Lung (tissue), 17 donors: ENCODE measurements at places on chromosomes 2 and 18.

GRCh38 chr18:66759050-66759828 is 155.3 kb upstream of the CDH19 start:
- no peak for DNase-seq

- no peak for DNase-seq
These were observed 50.8 kb upstream of the RASGRP3 start for GRCh38 chr2:33425586-33426031.

GRCh38 chr2:239583171-239583878 is 182.5 kb upstream of the HDAC4 start:
- DNase-seq, result no peak

DNA sequence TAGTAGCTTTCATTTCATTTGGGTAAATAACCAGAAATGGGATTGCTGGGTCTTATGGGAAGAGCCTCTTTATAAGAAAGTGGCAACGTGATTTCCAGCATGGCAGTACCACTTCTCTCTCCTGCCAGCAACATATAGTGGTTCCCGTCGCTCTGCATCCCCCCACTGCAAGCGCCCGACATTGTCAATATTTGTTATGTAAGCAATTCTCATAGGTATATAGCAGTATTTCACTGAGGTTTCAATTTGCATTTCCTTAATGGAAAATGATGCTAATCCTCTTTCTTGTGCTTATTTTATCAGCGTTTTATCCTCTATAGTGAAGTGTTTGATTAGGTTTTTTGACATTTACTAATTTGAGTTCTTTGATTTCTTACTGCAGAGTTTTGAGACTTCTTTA is 36.0 kb upstream of the FAHD2A start:
- DNase-seq, result no peak

GRCh38 chr2:86218124-86218523 is 18.9 kb downstream of the MRPL35 start:
- no peak for DNase-seq

DNA sequence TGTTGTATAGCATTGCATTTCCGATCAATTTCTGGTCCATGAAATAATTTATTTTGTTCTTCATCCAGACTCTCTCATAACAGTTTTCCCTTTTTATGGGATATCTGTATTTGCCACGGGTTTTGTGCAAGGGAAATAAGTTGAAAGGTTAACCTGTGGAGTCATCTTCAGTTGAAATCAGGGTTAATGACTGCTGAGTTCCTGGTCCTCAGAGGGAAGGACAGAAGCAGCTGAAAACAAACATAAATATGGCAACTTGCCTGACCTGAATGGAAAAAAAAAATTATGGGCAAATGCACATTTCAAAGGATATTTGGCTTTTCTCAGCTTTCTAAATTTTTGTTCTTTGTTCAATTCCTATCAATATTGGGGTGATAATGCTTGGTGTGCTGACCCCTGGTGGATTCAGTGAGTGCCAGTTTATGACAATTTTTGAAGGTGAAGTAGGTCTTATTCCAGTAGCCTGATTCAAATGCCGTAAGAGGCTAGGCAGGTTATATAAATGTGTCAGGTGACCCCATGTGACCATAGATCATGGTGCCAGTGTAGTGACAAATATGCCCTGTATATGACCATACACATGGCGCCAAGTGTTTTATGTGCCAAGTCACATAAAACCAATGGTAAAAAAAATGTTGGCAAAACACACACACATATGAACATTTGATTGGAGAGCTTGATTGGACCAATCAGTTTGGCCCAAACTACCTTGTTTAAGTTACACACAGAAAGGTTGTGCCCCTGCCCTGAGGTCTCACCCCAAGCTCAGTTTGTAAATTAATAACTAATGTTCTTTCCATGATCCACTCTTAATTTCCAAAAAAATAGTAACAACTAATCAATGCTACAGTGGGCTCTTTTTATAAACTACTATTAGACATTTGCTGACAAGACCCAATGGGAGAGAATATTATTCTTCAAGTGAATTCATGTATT is 47.6 kb upstream of the FAM124B start:
- no peak for DNase-seq

- DNase-seq, result peak; percentile 17
These were observed 564 bp downstream of the MPV17 start for GRCh38 chr2:27322301-27322765.

DNA sequence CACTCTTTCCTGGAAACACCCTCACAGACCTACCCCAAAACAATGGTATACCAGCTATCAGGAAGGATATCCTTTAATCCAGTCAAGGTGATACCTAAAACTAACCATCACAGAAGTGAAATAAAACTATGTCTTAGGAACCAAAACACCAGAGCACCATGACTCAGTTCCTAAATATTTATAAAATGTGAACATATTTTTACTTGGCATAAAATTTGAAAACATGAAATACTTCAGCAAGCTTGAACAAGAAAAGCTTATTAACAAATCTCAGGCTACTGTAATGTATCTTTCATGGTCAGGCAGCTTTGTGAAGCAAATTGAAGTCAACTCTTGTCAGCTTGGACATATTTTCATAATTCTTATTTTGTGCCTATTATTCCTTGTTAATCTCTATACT is 440.8 kb upstream of the CDH20 start:
- no peak for DNase-seq

- DNase-seq, result peak; percentile 82
These were observed 55.3 kb upstream of the AFF3 start for GRCh38 chr2:100197631-100198153.

DNA sequence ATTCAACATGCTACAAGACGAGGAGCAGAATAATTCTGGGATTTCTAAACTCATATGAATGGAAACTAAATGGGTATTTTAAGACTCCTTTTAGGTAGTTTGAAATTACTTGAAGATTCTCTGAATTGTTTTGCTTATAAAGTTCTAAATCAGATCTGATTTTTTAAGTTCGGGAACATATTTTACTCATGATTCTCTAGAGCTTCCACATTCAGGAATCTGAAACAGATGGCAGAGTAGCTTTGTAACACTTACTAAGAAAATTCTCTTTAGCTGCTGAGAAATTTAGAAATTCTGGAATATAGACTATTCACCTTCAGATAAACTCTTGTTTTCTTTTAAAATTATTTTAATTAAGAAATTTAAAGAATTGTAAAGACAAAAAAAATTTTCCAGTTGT is 13.7 kb downstream of the RBBP8 start:
- DNase-seq, result no peak

GRCh38 chr2:197217541-197217940 is 93.0 kb downstream of the ANKRD44 start:
- no peak for DNase-seq

DNA sequence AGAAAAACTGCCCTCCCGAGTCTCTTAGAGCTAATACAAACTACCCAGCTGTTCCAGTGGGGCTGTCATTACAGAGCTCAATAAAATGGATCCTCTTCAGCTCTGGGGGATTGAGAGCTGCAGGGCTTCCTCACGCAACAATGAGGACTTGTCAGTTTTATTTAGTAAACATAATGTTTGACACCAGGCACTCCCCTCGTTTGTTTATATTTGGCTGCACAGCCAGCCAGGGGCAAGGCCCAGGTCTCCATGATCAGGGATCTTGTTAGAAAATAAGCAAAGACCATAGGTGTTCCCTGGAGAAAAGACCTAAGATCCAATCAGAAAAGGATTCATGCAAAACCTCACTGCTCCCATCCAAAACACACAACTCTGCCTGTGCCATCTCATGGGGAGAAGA is 158.2 kb downstream of the C1D start:
- DNase-seq, result peak; percentile 27

GRCh38 chr2:239696559-239697207 is 295.9 kb upstream of the HDAC4 start:
- DNase-seq, result no peak

DNA sequence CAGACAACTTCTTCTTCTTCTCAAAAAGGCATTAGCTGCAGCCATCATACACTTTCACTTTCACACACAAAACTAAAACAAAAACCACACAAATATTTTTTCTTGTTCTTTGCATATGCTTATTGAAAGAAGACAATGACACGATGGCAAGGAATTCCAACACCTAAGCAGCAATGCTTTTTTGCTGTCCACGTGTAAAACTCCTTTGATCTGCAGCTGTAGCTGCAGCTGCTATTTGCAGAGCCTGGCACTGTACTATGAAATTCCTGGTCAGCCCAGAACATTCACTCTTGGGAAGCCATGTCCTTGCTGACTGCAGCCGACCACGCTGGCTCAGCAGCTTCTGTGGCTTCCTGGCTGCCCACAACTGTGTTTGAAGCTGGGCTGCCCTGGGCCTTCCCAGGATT is 316.2 kb downstream of the CDH2 start:
- peak; percentile 4 for DNase-seq

GRCh38 chr18:45774065-45774521 is 50.1 kb downstream of the SLC14A1 start:
- DNase-seq, result no peak

DNA sequence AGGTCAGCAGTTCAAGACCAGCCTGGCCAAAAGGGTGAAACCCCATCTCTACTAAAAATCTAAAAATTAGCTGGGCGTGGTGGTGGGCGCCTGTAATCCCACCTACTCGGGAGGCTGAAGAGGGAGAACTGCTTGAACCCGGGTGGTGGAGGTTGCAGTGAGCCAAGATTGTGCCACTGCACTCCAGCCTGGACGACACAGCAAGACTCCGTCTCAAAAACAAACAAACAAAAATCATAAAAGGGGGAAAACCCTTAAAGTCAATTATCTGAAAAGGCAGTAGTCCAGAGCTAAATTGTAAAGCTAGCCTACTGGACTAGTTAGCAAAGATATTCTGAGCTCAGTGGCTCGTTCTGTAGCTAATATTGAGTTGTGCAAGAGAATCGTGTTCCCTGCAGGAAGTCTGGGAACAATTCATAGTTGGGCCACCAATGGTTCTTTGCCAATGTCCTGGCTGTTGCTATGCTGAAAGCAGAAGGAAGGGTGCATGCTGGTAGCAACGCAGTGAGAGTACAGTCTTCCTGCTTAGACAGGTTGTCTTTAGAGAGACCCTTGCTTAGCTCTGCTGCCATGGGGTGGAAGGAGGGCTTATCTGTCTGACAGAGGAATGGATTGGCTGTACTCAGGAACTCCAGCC is 4.3 kb downstream of the TGOLN2 start:
- no peak for DNase-seq
